H9 (cell line): ENCODE measurements at places on chromosomes 6 and 20. TPM values are rescaled to one million over a fixed set of nuclear protein-coding genes. Genes with fewer than 3 reads are reported as not detected.

- no peak for DNase-seq
These were observed 399.8 kb downstream of the BTBD9 start for GRCh38 chr6:38239719-38240451.

GRCh38 chr6:119395192-119395591, 45.6 kb upstream of the MAN1A1 start:
- DNase-seq: no peak

DNA sequence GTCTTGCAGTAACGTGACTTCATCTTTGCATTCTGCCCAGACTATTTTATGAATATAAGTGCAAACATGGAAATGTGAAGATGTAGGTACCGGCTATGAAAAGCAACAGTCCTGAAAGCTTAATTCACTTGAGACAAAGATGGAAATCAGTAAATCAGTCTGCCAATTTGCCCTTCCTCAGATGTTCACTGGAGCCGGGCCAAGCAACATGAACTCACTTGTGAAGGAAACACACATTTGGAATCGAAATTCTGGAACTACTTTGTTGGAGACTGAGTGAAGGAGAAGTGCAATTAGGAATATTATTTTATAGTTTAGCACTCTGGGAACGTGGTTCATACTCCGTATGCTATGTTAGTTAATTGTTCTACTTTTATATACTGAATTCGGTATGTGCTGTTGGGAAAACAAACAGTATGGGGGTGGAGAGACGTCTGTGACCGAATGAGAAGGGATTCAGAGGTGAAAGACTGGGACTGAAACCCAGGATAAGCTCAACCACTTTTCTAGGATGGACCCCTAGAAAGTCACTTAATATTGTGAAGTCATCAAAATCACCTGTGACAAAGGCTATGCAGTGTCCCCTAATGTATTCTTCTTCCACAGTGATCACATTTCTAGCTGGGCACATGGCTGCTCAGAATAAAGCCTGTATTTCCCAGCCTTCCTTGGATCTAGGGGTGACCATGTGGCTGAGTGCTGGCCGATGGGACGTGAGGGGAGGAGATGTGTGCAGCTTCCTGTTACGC, 95.5 kb downstream of the PREX1 start:
- DNase-seq: no peak

DNA sequence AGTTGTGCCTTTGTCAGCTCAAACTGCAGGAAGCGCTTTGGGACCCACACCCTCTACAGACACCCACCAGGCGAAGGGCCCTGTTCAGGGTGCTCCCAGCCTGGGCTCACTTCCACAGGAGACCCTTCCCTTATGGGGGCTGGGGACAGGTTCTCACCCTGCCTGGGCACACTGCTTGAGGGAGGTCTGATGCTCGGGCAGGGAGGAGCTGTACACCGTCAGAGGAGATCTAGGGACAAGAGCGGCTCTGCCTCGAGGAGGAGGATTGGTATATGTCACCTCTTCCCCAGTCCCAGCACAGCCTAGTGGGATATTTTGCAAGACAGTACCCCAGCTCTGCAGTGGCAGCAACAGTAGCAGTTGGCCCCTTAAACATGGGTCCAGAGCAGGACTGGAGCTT, 26.9 kb downstream of the GJA10 start:
- no peak for DNase-seq

DNA sequence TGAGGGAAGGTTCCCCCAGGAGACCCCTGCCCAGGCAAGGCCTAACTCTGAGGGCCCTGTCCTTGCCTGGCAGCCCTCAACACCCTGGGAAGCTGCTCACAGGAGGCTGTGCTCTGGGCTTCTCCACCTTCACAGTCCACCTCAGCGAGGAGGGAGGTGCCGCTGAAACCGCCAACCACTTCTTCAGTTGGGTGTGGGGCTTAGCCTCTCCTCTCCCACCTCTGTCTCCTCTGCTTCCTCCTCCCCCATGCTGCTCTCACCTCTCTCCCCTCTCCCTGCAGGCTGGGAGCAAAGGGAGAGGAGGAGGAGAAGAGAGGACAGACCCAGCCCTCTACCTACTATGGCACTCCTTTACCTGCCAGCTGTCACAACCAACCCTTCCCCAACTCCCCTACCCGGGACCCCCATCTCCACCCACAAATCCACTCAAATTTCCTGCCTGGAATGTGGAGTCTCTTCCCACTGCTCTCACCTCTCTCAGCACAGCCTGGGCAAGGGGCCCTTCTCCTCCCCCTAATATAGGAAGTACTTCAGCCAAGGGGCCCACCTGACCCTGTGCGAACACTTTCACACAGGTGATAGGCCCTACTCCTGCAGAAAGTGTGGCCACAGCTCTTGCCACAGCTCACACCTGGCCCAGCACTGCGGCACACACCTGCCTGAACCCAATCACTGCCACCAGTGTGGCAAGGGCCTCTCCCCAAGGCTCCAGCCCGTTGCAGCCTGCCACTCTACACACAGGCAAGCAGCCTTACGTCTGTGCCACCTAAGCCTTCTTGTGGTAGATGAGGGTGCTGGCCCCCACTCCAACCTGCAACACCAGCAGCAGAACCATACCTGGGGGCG, 7.2 kb downstream of the RING1 start:
- DNase-seq: no peak

DNA sequence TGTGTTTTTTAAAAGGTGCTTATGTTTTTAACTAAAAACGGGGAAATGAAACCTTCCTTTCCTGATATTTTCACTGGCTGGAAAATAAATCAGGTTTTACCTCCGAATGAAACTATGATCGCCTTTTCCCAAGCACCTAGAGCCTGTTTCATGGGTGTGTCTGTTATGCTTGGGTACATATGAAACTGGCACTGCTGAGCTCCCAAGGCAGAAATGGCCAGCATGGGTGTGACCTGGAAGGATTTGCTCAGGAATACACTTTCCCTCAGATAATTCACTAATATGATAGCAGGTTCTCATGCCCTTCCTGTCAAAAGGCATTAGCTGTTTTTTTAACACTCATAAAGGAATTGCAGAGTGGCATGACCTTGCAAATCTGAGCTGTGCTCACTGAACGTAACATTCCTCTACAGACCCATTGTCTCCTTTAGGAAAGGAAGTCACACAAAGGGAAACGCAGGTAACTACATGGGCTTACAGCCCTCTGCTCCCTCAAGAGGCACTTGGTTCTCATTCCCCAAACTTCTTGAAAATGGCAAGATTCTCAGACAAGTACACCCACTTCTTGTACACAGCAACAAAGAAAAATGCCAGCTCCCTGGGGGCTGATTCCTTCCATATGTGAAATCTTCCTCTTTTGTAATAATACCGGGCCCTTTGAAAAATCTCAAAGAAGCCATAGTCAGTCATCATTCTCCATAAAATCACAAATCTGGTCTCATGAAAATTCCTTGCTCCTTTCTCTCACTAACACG, 72.7 kb downstream of the METTL24 start:
- no peak for DNase-seq

- no peak for DNase-seq
These were observed 12.9 kb downstream of the CASS4 start for GRCh38 chr20:56424931-56425330.

DNA sequence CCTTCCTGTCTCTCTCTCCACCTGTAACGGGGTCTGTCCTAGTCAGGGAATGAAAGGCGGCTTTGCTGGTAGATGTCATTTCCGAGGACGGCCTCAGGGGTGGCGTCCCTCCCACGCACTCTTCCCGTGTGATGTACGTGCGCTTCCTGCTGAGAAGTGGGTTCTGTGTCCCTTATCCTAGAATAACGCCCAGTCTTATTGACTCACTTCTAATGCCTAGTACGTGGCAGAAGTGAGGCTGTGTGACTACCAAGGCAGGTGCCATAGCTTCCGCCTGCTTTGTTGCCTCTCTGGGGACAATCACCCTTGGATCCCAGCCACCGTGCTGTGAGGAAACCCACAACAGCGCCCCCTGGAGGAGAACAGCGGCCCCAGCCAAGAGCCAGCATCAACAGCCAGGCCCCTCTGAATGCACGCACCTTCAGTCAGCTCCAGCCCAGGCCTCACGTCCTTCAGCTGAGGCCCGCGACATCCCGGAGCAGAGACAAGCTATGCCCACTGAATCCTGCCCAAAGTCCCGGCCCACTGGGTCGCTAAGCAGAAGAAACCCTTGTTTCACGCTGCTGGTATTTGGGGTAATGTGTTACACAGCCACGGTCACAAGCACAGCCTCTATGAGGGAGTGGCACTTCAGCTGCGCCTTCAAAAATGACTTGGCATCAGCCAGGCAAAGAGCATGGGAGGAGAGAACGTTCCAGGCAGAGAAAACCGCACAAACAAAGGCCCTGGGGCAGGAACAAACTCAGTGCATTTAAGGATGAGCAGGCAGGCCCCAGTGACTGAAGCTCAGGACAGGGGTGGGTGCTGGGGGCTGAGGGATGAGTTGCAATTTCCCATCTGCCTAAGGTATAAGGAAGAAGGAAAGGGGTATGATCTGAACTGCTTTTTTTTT, 224.2 kb downstream of the NFATC2 start:
- DNase-seq: peak; percentile 91

DNA sequence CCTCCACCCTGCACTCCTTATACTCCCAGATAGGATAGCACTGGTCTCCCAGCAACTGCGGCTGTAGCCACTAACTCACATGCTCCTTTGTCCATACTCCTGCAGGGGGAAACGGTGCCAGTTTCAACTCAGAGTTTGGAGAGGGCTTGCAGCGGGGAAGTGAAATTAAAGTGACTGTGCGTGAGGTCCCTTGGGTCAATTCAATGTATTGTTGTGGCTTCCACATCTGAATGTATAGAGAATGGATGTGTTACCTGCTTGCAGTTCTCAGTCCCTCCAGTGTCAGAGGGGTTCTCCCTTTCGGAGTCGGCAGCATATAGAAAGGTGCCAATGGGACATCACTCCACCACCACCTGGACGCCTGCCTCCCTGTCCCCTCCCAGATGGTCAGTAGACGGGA, 93.6 kb upstream of the CNKSR3 start:
- DNase-seq: peak; percentile 39

- DNase-seq: no peak
These were observed 391.4 kb upstream of the CITED2 start for GRCh38 chr6:139765825-139766285.

- no peak for DNase-seq
These were observed 2.3 kb upstream of the SOX18 start for GRCh38 chr20:64051561-64052325.

DNA sequence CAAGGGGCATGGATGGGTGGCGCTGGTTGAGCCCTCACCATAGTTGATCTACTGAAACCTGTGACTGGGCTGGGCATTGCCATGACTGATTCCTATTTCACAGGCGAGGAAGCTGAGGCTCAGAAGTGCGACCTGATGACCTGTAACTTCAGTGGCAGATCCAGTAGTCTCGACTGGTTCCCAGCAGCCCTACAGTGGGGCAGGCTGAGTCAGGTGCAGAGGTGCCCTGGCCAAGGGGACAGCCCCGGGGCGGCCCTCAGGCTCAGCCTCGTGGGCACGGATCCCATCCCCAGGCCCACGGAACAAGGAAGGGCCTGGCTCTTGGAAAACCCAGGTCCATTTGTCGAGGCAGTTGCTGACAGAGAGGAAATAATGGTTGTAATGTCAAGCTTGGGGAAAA, 283.0 kb downstream of the CDH4 start:
- no peak for DNase-seq

DNA sequence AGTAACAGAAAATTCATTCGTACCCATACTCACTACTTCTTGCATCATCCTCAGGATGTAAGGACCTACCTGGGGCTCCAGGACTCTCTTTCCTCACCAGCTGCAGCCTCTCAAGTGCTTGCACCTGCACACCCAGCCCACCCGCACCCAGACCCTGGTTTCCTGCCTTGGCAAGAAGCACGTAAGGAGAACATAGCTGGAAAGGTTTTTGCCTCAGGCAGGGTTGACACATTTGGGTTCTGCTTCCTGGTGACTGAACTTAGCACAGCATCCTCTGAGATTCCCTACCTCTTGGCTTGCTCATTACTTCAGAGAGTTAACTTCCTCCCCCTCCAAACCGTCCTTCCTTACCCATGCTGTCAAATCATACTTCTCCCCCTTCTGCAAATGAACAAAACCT, 556.9 kb downstream of the CD83 start:
- no peak for DNase-seq

DNA sequence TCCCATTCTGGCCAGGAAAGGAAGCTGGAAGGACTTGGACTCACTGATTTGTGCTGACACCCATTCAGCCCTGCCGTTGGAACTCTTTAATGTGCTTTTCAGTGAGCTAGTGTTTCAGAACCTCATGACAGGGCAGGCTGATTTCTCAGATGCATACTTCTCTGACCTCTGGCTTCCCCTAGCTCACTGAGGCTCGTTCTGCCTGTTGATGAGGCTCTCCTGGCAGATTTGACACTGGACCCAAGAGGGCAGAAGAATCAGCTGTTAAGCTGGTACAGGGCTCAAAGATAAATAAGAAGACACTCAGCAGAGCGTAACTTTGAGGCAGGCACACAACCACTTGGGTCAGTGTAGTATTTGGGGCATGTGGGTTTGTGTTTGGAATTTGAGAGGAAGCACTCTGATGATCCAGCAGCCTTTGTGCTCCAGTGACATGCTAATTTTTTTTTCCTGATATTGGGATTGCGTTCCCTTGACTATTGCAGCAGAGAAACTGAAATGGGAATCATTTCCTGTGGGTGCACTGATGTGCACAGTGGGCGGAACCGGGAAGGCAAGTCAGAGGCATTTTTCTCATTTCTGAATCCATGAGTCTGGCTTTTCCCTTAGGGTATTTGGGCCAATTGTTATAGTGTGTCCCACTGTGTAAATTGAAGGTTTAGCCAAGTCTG, 80.2 kb downstream of the CARMIL1 start:
- no peak for DNase-seq

DNA sequence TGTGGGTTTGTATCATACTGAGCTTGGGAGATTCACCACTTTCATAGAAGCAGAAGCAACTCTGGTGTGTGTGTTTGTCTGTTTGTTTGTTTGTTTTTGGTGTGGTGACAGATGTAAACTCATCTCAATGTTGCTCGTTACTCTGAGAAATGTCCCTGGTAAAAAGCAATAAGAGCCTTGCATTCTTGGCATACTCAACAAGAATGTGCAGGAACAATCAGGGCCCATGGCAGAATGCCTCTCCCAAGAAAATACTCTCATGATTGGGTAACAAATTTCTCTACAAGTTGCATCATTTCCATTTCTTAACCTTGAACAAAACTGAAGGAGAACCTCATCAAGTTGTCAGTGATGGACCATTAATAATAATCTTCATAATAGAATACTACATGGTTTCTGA, 43.0 kb upstream of the PKHD1 start:
- DNase-seq: no peak

DNA sequence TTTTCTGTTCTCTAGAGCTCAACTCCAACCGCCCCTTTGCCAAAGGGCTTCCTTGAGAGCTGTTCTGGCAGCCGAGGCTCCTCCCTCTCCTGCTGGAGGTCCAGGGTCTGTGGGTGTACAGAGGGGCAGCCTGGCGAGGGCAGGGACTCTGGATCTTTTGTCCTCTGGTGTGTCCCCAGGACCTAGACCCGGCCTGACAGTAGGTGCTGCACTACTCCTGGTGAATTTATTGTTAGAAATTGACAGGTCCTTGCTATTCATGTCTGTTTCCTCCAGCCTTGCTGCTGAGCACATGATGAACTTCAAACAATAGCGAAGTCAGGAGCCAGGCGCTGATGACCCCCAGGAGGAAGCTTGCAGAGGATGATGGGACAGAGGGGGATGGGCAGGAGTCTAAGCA, 234.7 kb upstream of the SULF2 start:
- DNase-seq: no peak

VWA7 gene
- 2.5 TPM in 2 replicates for total RNA-seq

DSE gene
- 41.5 and 45.6 TPM in 2 replicates for total RNA-seq

POLH gene
- total RNA-seq: 12.6 and 15.1 TPM in 2 replicates

SFTA2 gene
- not detected in 2 replicates for total RNA-seq

RNF39 gene
- 0.26 and 0.39 TPM in 2 replicates for total RNA-seq

OR2W1 gene
- not detected in 2 replicates for total RNA-seq

SMPD2 gene
- 13.0 and 13.1 TPM in 2 replicates for total RNA-seq

TTLL9 gene
- 0.13 and 0.20 TPM in 2 replicates for total RNA-seq
